RPMI8226 (cell line): ENCODE measurements at places on chromosomes 16 and 17.
A peak's percentile ranks its signal among the peaks of the same experiment; 100 is the strongest.

- DNase-seq, result no peak
Measured at GRCh38 chr16:10182222-10183053, at the start of gene GRIN2A. GRIN2A (minus strand) TSS chr16:10182428; CDS start chr16:10180411, 2,017 bp downstream.

- DNase-seq, result peak; percentile 94
Measured at GRCh38 chr16:70737377-70738082, 51.7 kb upstream of the MTSS2 start.

DNA sequence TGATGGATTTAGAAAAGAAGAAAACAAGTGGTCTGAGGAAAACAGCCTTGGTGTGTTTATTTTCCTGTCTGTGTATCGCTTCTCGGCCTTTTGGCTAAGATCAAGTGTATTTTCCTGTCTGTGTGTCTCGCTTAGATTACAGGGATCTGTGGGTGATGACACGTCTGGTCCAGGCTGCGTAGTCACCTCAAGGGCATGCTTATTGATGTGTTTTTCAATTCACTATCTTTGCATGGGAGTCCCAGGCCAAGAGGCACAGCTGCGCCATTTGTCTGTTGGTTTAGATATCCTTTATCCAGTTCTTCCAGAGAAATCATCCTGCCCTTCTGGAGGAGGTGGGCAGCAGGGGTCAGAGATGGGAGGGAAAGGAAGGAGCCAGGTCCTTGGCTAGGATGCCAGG is 47.1 kb upstream of the STH start:
- DNase-seq, result no peak

DNA sequence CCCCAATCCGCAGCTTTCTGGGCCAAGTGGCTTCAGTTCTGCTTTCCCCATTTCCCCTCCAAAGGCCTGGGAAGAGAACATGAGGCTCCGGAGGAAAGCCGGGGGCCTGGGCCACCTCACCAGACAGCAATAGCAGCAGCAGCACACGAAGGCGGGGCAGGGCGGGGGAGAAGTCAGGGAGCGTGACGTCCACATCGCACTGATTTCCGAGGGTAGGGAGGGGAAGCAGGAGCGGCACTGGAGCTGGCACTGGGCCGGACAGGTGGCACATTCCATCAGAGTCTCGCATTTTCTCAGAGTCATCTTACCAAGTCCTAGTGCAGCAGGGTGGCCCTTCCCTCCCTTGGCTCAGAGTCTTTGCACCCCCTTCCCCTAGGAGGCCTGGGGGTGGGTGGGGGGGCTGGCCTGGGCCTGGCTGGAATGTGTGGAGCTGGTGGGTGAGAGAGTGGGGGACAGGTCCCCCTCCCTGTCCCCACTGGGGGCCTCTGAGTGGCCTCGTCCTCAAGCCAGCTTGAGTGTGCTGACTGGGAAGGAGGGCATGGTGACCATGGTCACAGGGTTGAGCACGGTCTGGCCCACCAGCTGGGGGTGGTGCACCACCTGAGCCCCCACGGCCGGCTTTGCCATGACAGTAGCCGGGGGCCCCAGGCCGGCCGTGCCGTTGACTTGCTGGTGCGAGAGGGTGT is 14.3 kb downstream of the MNT start:
- DNase-seq, result no peak

DNA sequence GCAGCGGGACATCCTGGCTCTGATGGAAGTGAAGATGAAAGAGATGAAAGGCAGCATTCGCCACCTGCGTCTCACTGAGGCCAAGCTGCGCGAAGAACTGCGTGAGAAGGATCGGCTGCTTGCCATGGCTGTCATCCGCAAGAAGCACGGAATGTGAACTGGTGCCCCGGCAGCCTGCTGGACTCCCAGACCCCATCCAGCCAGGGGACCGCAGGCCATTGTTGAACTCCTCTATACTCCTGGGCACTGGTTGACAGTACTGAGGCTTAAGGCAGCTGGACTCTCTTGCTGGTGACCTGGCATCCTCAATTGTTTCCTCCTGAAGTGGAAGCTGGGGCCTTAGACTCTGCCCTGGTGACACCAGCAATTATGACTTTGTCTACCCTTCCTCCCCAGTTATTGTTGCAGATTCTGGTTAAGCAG is 1.2 kb downstream of the THAP11 start:
- DNase-seq, result peak; percentile 63

GRCh38 chr16:64361753-64362152 is 760.1 kb downstream of the CDH11 start:
- DNase-seq, result no peak

GRCh38 chr17:4142107-4142900 is 526 bp downstream of the ZZEF1 start:
- DNase-seq, result peak; percentile 34

DNA sequence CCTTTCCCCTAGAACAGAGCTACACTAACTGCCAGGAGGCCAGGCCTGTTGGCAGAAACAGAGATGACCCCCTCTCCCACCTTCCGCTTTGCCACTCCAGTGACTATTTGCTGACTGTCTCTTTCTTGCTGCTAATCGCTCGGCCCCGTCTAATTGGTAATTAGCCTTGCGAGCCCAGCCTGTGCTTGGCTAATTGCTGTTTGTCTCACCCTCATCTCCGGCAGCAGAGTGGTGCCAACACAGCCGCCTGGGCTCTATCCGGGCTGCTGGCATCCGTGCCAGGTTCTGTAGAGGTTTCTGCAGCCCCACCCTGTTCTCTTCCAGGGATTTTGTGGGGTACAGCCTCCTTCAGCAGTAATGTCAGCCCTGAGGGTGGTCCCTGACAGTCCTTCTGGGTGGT is 27.4 kb upstream of the PHB1 start:
- DNase-seq, result peak; percentile 34

GRCh38 chr16:53693320-53693719 is 10.3 kb downstream of the RPGRIP1L start:
- DNase-seq, result no peak

DNA sequence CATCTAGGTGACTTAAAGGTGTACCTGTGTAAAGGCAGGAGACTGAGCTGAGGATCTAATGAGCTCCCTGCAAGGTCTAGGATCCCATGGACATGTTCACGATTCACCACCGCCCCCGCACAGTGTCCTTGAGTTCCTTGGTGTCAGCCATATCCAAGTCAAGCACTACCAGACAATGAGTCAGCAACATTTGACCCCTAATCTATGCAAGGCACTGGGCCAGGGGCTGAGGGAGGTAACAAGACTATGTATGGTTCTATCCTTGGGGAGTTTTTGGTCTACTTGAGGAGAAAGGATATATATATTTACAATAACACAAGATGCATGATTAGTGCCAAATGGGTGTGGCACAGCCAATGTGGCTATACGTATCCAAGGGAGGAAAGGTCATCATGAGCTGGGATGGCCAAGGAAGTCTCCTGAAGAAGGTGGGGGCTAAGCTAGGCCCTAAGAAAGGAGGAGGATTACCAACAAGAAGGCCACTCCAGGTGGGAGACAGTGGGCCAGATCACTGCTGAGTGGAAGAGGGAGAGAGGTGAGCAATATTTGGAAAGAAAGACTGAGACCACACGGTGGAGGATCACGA is 35.0 kb downstream of the ITGB3 start:
- DNase-seq, result no peak
